CD4-positive, CD25-positive, alpha-beta regulatory T cell (primary cell): ENCODE measurements at places on chromosomes 5 and 9. TPM values are rescaled to one million over a fixed set of nuclear protein-coding genes. Genes with fewer than 3 reads are reported as not detected.

- no peaks in the 10 kb centered on the region for H3K4me1 ChIP-seq
- no peak overlapping the region for H3K4me3 ChIP-seq
- no peak overlapping the region for H3K27ac ChIP-seq
- no peaks in the 10 kb centered on the region for H3K36me3 ChIP-seq
- H3K27me3 ChIP-seq: no peaks in the 10 kb centered on the region
- DNase-seq: no peak
These were observed 273.2 kb downstream of the SYK start for GRCh38 chr9:91074866-91075265.

GPX8 gene
- not detected for total RNA-seq

INSL4 gene
- not detected for total RNA-seq

DNA sequence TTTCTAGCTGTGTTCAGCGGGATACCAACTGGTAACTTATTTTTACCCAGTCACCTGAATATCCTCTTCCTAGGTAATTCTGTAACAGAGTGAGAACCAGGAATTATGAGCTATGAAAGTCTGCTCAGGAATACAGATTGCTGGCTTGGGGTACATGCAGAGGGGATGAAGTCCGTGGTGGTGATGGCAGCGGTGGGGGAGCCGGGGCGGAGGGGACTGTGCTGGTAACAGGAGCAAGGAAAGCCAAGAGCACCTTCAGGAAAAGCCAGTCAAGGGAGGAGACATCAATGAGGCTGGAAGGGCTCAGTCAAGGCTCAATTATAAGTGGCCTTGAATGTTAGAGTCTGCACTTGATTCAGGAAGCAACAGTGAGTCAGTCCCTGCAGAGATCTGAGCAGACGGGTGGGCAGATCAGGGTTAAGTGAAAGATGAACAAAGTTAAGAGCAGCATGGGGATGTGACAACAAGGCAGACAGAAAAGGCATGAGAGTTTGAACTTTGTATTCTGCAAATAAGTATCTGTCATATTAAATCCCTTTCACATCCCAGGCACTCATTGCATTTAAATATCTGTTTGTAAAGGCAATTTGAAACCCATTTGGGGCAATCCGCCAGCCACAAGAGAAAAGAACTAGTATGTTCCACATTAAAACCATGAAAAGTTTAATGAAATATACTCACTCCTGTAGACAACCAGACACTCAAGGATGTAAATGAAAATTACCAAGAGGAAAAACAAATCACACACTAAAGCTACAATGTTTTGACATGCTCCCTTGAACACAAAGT lies 101.2 kb downstream of the TTC39B start:
- peaks cover 58% of the 10 kb centered on the region for H3K36me3 ChIP-seq
- DNase-seq: no peak
- no peak overlapping the region for H3K4me3 ChIP-seq
- no peaks in the 10 kb centered on the region for H3K27me3 ChIP-seq
- no peak overlapping the region for H3K27ac ChIP-seq

DNA sequence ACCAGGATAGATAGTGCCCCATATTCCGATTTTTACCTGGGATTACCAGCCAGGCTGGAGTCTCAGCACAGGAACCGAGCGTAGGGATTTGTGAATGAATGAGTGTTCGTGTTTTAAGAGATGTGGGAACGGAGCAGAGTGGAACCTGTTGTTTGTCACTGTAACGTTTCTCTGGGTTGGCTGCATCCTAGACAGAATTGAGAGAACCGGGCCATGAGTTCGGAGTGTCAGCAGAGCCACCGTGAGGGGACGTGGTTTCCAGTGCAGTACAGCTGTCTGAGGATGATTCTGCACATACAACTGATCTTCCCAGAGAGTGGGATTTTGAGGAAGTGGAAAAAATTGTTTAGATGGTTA lies 1.2 kb downstream of the PDE8B start:
- peaks cover 30% of the 10 kb centered on the region for H3K27me3 ChIP-seq
- no peak for DNase-seq
- no peak overlapping the region for H3K4me3 ChIP-seq
- H3K36me3 ChIP-seq: no peaks in the 10 kb centered on the region

PTPRD gene
- total RNA-seq: 0.47 TPM

- no peak overlapping the region for H3K27ac ChIP-seq
- H3K36me3 ChIP-seq: no peaks in the 10 kb centered on the region
- DNase-seq: no peak
- H3K4me3 ChIP-seq: no peak overlapping the region
These were observed 1008.9 kb downstream of the EFNA5 start for GRCh38 chr5:106661866-106662265.

GRCh38 chr9:127194881-127195713 lies 69.5 kb upstream of the GARNL3 start:
- no peak for DNase-seq
- no peaks in the 10 kb centered on the region for H3K27me3 ChIP-seq
- H3K36me3 ChIP-seq: no peaks in the 10 kb centered on the region
- no peak overlapping the region for H3K27ac ChIP-seq
- peaks cover 7% of the 10 kb centered on the region for H3K4me1 ChIP-seq

GRCh38 chr9:114504341-114505186 lies 709 bp downstream of the WHRN start:
- H3K36me3 ChIP-seq: no peaks in the 10 kb centered on the region
- peak; percentile 36 for DNase-seq
- H3K4me3 ChIP-seq: peak overlapping the region; percentile 75
- peaks cover 23% of the 10 kb centered on the region for H3K27me3 ChIP-seq

DNA sequence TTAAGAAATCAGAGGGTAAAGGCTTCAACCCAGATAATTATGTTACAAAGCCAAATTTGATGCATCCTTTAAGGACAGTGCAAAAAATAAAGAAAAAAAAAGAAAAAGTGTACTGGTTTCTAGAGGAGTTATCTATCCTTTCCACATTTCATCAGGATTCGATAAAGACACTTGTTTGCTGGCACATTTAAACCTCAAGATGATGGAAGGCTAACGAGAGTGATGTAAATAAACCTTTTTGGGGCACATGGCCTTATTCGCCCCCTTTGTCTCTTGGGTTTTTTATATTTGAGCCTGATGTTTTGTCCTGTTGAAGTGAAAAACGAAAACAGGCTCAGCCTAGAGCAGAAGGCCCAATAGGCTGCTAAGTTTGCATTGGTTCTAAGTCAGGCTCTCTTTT lies 416.5 kb downstream of the TAF11L14 start:
- H3K27ac ChIP-seq: no peak overlapping the region
- no peak overlapping the region for H3K4me3 ChIP-seq
- no peak for DNase-seq
- no peaks in the 10 kb centered on the region for H3K4me1 ChIP-seq

- no peaks in the 10 kb centered on the region for H3K4me1 ChIP-seq
- no peak overlapping the region for H3K4me3 ChIP-seq
- H3K27ac ChIP-seq: no peak overlapping the region
- no peaks in the 10 kb centered on the region for H3K27me3 ChIP-seq
- DNase-seq: no peak
These were observed 36.2 kb upstream of the PRXL2C start for GRCh38 chr9:96691326-96691725.

DNA sequence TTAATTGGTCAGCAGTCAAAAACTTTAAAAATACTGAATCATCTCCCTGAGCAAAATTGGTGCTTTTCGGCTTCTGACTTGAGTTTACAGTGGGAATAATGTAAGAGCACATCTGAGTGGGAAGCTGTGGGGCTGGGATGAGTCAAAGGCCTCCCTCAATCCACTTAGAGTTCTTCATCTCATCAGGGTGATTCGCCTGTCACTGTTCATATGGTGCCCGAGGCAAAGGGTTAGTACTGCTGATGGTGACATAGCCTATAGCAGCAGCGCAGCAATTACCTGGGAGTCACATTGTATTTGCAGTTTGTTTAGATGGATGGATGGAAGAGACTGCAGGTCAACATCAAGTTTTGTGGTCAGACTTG lies 113.8 kb upstream of the ZNF608 start:
- no peak overlapping the region for H3K27ac ChIP-seq
- DNase-seq: no peak
- H3K36me3 ChIP-seq: no peaks in the 10 kb centered on the region
- no peak overlapping the region for H3K4me3 ChIP-seq
- H3K4me1 ChIP-seq: no peaks in the 10 kb centered on the region

DNA sequence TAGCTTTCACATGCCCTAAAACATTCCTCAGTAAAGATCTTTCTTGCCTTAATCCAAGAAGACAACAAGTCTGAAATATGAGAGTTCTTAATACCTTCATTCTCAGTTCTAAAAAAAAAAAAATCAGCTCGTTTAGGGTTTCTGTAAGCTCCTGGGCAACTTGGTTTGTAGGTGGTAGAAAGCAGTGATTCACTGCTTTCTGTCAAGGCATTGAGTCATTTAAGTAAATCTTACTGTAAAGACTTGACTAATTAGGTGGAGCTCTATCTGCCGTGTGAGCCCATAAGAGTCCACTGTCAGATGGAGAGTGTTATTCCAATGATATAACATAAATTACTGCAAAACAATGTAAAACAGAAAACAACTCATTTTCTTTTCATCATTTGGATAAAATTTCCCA lies 56.1 kb upstream of the MAST4 start:
- DNase-seq: no peak
- no peaks in the 10 kb centered on the region for H3K4me1 ChIP-seq
- no peak overlapping the region for H3K4me3 ChIP-seq
- H3K27me3 ChIP-seq: no peaks in the 10 kb centered on the region
- no peaks in the 10 kb centered on the region for H3K36me3 ChIP-seq

VLDLR gene
- not detected for total RNA-seq
